ENCODE measurements at places on chromosomes 4 and X.

DNA sequence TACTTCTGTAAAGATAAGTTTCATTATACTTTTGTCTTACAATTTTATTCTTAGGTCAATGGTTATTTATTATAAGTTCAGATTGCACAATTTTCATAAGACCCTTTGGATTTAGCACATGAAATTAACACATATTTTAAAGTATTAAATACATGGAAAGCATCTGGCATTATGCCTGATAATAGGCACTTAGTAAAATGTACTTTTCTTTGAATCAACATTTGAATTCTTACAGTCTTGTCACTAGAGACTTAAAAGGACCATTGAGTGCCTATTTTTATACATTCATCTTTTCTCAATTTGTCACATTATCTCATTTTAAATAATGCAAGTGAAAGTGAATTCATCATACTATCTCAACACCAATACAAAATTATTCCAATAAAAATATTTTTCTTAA lies 23.0 kb downstream of the NIPAL1 start:
- no peak for DNase-seq

DNA sequence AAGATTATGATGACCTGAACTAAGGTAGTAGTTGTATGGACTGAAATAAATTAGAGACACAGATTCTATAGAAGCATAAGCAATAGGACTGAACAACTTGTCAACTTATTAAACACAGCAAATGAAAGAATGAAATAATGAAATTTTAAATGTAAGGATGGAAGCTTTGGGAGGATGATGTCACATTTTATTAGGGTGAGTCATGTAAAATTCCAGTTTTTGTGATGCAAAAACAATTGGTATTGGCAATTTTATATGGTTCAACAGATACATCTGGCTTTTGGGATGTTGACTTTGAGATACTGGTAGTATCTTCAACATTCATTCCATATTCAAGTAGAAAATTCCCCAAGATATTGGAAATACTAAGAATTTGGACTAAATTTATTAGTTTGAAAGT lies 72.7 kb upstream of the IL15 start:
- no peak for DNase-seq

- DNase-seq, result no peak
These were observed 94.5 kb downstream of the CASK start for GRCh38 chrX:41828826-41829225.

GRCh38 chr4:159052315-159052714 lies 50.6 kb upstream of the RAPGEF2 start:
- DNase-seq, result no peak

- no peak for DNase-seq
These were observed 111.1 kb downstream of the CFAP299 start for GRCh38 chr4:80446664-80447063.

GRCh38 chr4:38615847-38616246 lies 48.2 kb upstream of the KLF3 start:
- no peak for DNase-seq

- DNase-seq, result no peak
These were observed 49.4 kb upstream of the GUCY1A1 start for GRCh38 chr4:155617296-155617695.

GRCh38 chr4:1637580-1638271 lies 46.4 kb downstream of the FAM53A start:
- DNase-seq, result no peak

DNA sequence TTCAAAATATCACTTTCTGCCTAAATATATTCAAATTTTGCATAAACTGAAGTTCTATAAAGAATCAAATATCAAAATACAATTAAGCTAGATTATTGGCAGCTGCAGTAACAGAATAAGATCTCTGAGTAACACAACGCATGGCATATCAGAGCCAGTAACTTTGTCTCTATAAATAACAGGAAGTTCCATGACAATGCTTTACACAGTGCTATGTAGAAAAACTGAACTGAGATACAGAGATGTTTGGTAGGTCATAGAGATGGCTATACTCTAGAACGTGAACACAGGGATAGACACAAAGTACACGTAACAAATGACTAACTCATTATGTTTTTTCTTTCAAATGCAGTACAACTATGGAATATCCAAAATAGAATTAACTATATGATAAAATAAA lies 18.2 kb downstream of the UBE2D3 start:
- no peak for DNase-seq

GRCh38 chr4:7515390-7515902 lies 80.7 kb upstream of the PSAPL1 start:
- no peak for DNase-seq

- DNase-seq, result no peak
These were observed 4.0 kb downstream of the NUDT10 start for GRCh38 chrX:51336584-51336983.

GRCh38 chrX:139224953-139225665 lies 305.4 kb upstream of the F9 start:
- no peak for DNase-seq

DNA sequence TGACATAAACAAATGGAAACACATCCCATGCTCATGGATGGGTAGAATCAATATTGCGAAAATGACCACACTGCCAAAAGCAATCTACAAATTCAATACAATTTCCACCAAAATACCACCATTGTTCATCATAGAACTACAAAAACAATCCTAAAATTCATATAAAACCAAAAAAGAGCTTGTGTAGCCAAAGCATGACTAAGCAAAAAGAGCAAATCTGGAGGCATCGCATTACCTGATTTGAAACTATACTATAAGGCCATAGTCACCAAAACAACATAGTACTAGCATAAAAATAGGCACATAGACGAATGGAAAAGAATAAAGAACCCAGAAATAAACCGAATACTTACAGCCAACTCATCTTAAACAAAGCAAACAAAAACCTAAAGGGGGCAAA lies 342.8 kb upstream of the AGA start:
- DNase-seq, result no peak

GRCh38 chr4:183541010-183541751 lies 36.3 kb downstream of the ING2 start:
- no peak for DNase-seq

DNA sequence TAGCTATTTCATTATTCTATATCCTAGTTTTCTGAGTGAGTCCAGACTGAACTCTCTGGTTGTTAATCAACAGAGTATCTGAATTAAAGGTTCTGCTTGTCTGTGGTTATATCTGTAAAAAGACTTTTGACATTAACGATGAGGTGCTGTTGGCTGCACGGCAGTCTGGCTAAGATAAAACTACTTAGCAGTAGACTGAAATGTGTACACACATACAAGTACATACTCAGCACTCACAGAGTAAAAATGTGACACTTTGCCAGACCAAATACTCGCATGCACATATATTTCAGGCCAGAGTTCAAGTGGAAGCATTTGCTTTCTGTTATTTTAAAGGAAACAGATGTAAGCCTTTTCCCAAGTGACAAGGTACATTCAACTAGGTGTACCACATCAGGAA lies 80.5 kb downstream of the PRDM5 start:
- no peak for DNase-seq

DNA sequence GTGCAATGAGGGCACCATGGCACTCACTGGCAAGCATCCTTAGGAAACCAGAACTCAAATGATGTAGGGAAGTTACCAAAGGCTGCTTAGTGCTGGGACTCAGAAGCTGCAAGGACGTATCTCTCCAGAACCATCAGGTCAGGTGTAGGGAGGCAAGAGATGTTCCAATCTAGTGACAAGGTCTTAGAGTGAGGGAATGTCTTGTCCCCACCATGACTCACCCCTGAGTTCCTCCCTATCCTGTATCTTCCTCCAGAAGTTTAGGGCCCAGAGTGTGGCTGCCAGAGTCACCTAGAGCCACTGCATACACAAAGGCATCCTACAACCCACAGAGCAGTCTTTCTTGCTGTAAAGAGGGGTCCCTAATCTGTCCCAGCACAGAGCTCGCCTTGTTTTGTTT lies 14.1 kb upstream of the IRAK1 start:
- DNase-seq, result no peak

GRCh38 chr4:105061136-105061696 lies 85.5 kb upstream of the TET2 start:
- DNase-seq, result no peak

GRCh38 chr4:55539658-55540057 lies 7.1 kb downstream of the CLOCK start:
- DNase-seq, result no peak

DNA sequence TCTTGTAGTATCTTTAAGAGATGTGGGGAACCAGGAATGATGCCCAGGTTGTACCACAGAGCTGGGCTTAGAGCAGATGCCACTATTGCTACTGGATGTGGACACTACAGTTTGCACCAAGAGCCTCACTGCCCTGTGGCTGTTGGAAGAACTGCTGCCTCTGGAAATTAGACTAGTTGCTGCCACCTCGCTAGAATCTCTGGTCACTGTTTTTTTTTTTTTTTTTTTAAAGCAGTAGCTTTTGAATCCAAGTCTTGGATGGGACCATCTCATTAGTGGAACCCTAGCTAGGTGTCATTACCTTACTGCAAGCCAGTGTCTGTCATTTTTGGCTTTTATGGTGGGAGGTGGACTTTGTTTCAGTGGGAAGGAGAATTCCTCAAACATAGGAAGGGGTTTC lies 105.5 kb downstream of the ARHGAP10 start:
- DNase-seq, result no peak
